Activated T-helper 1 cell treated with anti-CD3 and anti-CD28 coated beads, Interleukin-12 subunit alpha, Interleukin-12 subunit beta, Interleukin-2, Interleukin-4 antibody, amounts not matched to agents 30 ng/mL and 10 ng/mL and 1 ng/mL, durations not matched to agents 14 hours and 24 hours and 36 hours (primary cell): ENCODE measurements at places on chromosomes 7 and 10.

DNA sequence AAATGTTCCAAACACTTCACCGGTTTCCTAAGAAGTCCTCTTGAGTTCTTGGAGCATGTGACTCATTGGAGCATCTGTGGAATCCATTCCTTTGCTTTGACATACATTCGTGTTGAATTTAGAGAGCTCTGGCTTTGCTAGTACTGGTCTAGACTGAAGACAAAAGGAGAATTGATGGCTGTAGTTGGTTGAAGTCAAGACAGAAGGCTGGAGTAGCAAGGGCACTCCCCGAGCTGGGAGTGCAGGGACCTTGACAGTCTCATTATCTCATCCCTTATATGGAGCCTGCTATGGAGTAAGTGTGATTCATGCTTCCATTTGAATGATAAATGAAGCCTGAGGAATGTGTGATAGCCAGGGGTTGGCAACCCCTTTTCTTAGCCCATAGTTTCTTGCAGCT is 1249.1 kb downstream of the TYW1 start:
- DNase-seq: no peak

DNA sequence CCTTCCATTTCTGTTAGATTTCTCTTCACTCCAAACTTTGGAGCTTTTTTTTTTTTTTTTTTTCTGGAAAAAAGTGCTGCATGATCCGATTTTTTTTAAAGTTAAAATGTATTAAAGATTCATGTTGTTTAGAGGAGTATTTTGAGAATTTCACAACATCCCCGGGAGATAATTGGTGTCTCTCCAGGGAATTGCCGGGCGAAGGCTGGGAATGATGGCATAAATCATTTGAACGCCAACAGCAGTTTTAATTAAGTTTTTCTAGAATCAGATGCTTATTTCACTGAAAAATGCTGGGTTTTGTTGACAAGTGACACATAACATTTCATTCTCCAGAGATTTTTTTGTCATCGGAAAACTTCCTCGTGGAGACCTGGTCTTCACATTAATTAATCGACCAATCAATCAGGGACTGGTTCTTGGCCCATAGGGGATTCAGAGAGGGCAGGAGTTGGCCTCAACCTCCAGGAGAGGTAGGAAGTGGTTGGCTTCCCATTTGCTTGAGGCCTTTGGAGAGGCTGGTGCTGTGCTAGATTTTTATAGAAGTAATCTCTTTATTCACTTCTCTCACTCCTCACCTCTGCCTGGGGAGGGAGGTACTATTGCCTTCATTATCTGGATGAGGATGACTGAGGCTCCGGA is 439.4 kb downstream of the TYW1 start:
- DNase-seq: no peak

DNA sequence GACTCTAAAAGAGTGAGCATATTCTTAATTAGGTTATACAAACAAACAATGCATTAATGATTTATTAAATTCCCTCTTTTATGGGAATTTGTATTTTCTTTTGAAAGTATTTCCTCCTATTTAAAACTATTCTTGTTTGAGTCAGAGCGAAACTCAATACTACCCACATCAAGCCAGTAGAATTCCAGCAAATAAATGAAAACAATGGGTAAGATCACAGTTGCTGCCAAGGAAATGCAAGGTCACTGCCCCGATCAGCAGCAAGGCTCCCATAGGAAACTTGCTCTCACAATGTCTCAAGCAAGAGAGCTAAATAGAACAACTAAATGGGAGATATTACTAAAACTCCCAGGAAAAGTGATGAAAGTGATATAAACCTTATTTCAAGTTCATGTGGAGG is 206.3 kb downstream of the THSD7A start:
- DNase-seq: no peak

GRCh38 chr7:99372275-99373090 is 2.0 kb upstream of the ARPC1B start:
- DNase-seq: no peak

- no peak for DNase-seq
These were observed 9.2 kb downstream of the DPCD start for GRCh38 chr10:101597091-101597900.

GRCh38 chr10:91103384-91104192 is 116.9 kb upstream of the PCGF5 start:
- no peak for DNase-seq

DNA sequence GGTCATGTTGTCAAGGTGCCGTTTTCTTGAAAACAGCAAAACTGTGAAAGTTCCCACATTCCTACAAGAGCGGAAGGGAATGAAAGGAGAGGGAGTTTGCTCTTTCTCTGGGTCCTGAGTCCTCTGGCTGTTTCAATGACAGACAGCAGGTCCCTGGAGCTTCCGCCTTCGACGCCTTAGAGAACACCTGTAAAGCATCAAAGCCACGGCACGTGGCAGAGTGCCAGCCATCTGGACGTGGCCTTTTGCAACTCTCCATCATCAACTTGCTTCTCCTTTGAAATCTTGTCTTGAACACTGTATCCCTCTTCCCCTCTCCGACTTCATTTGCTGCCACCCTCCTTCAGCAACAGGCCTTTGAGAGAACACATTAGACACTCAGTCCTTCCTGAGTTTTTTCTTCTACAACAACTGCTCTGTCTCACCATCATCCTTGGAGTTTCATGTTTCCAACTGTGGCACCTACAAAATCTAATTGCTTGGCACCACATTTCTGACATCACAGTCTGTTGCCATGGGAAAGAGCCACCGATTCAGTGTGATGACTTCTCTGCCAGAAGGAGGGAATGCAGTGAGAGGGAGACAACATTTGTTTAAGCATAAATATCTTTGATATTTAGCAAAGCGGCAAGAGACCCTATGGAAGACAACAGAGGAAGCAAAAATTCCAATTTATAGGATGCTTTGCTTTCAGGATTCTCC is 204.9 kb upstream of the PTER start:
- no peak for DNase-seq

DNA sequence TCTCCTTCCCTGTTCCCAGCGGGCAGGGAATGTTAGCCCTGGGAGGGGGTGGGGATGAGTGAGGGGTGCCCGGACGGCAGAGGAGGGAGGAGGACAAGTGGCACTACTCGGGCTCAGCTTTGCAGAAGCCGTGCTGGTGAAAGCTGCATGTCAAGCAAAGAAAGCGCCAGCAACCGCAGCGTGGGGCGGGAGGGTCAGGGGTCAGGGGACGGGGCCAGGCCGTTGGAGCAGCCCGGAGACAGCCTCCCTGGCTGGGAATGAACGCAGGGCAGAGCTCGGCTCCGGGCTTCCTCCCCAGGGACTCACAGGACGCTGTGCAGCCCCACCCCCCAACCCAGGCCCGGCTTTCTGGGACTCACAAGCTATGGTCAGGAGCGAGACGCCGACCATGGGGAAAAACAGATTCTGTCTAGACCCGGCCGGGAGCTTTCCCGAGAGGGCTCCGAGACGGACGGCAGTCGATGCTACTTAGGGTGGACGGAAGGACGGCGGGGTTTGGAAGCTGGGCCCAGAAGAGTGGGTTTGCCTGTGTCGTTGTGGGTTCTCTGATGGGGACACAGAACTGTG is 113.4 kb downstream of the VIPR2 start:
- no peak for DNase-seq

- no peak for DNase-seq
These were observed 34.3 kb downstream of the SBDS start for GRCh38 chr7:66961096-66961495.

- no peak for DNase-seq
These were observed 35.3 kb upstream of the ZNF92 start for GRCh38 chr7:65338346-65338745.

GRCh38 chr7:100175296-100175935 is 1.8 kb downstream of the GPC2 start:
- no peak for DNase-seq

- DNase-seq: no peak
These were observed 397.8 kb downstream of the AUTS2 start for GRCh38 chr7:69996121-69996520.

DNA sequence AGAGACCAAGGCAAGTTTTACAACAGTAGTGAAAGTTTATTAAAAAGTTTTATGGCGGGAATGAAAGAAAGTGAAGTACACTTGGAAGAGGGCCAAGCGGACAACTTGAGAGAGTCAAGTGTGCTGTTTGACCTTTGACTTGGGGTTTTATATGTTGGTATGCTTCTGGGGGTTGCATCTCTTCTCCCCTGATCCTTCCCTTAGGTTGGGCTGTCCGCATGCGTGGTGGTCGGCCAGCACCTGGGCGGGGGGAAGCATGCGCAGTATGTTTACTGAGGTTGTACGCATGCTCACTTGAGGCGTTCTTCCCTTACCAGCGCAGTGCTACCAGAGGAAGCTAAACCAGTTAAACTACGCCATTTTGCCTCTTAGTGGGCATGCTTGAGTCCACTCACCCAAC is 31.9 kb downstream of the NUP42 start:
- no peak for DNase-seq

GRCh38 chr10:75015442-75015841 is 96.0 kb upstream of the SAMD8 start:
- DNase-seq: no peak

DNA sequence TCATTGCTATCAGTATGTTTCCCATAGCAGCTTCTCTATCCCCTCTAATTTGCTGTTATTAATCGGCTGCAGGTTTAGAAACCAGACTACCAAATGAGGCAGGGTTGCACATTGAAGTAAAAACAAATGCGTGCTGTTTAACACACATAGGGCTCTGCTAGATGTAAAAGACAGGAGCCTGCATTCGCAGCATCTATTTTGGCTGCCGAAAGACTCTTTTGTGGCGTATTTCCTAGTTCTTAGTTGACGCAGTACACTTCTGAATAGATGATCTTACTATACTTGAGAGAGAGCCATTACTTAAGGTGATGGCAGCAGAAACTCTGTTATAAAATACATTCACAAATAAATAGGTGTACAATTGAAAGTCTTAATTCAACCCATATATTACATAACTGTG is 21.4 kb downstream of the SGCE start:
- no peak for DNase-seq

GRCh38 chr7:130960208-130960988 is 226.4 kb upstream of the KLF14 start:
- DNase-seq: peak; percentile 59

- DNase-seq: no peak
These were observed 675.8 kb downstream of the PCDH15 start for GRCh38 chr10:54125098-54125747.

DNA sequence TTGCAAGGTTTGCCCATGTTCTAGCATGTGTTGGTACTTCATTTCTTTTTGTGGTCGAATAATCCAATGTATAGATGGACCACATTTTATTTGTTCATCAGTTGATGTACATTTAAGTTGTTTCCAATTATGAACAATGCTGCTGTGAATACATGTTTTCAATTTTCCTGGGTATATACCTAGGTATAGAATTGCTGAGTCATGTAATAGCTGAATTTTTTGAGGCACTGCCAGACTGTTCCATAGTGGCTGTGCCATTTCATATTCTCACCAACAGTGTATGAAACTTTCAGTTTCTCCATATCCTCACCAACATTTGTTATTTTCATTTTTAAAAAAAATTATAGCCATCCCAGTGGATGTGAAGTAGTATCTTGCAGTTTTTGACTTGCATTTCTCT is 90.5 kb downstream of the EZH2 start:
- DNase-seq: no peak

- DNase-seq: no peak
These were observed 303.6 kb upstream of the AKR1E2 start for GRCh38 chr10:4522296-4523000.

- DNase-seq: no peak
These were observed 83.8 kb downstream of the PDGFA start for GRCh38 chr7:435630-436366.

GRCh38 chr10:73771722-73772280 is 10.0 kb upstream of the CHCHD1 start:
- DNase-seq: peak; percentile 78

DNA sequence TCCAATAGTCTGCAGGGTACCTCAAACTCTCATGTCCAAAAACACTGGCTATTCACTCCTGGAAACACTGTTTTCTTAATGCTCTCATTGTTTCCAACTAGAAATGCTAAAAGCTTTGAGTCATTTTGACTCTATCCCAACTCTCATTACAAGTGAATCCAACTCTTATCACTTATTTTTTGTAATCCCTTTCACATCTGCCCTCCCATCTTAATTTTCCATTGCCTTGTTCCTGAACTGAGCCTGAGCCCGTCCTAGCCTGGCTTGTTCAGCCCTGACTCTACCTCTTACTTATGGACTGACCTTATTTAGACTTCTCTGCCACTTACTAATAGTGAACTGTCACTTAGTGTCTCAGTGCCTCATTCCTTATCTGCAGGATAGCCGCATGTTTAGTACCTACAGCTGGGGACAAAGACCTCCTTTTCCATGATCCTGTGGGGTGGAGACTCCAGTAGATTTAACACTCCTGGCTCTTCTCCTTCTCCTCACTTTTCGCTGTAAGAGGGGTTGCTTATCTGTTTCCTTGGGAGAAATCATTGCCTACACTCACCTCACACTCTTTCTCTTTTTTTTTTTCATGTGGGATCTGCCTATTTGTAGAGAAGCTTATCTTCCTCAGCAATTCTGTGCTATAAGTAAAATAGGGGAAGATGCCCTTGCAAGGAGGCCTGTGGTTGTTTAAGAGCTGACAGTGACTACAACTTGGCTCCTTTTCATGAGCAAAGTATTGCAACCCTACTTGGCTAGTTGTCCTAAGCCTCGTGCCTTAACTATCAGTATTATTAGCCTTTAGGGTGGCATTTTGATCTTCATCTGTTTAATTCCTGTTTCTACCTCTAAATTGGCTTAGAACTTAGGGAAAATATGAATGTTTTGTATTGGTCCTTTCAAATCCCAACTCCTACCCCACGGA is 56.4 kb downstream of the SLC16A12 start:
- no peak for DNase-seq

- DNase-seq: no peak
These were observed 164.2 kb upstream of the ITGB1 start for GRCh38 chr10:33122014-33122809.
